ENCODE measurements at places on chromosomes 2 and 18.

DNA sequence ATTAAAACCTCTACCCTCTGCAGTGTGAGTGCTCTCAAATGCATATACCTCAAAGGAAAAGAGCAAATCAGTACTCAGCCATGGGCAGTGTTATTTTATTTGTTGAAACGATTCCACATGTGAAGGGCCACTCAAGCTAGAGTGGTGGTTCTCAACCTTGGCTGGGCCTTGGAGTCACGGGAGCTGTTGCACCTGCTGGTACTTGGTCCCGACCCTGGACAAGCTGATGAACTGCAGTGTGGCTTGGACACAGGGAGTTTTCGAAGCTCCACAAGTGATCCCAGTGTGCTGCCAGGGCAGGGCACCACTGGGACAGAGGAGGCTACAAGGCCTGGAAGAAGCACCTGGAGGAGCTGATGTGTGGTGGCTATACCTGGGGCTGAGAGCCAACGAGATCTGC, 19.7 kb downstream of the GNLY start:
- no peak for DNase-seq

- peak; percentile 62 for DNase-seq
Observed at GRCh38 chr18:77165503-77166188, 33.1 kb upstream of the MBP start.

GRCh38 chr18:63042351-63042750, 277.2 kb downstream of the BCL2 start:
- no peak for DNase-seq

DNA sequence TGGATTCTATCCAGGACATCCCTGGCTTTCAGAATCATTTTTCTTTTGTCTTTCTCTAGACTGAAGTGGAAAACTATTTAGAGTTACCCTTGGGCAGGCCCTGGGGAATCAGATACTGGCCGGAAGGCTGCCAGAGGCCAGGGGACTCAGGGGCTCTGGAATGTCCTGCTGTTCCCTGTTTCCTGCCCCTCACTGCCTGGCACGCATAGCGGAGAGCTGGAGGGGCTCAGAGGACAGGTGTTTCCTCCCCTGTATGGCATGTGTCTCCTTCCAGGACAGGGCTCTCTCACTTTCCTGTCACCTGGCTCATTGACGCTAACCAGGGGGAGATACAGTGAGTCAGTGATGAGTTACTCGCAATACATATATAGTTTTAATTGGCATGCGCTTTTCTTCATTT, 38.8 kb downstream of the DYSF start:
- DNase-seq: no peak

- DNase-seq: no peak
Observed at GRCh38 chr2:15720561-15721307, 129.1 kb downstream of the DDX1 start.

DNA sequence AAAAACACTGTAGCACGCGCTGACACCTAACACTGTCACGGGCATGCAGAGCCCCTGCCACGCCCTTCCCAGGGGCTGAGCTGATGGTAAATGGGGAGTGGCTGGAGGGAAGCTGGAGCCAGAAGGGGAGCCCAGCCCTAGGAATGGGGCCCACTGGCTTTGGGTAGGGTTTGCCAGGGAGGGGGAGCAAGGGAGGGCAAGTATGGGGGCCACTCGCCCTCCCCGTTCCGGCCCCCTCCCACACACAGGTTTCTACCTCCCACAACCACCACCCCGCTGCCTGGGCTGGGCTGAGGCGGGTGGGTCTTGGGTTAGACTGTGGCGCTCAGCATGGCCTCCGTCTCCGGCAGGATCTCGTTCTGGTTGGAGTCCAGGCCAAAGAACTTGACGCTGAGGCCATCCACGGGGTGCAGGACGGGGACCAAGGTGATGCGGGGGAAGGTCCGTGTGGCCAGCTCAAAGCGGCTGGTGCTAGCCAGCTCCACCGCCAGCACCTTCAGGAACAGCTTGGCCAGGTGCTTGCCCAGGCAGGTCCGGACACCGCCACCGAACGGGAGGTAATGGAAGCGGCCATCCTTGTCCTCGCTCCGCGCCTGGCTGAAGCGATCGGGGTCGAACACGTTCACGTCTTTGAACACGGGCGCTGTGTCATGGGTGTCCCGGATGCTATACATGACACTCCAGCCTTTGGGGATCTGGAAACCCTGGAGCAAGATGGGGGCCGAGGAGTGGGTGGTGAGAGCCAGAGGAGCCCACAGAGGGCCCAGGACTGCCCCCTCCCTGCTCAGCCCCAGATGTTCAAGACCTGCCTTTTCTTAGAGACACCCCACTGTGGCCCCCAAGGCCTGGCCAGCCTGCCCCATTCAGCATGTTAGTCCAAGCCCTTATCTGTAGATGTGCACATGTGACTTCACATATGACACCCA, 15.5 kb downstream of the CYP26B1 start:
- DNase-seq: peak; percentile 80

- no peak for DNase-seq
Observed at GRCh38 chr2:160812830-160813505, 319.4 kb upstream of the RBMS1 start.

- no peak for DNase-seq
Observed at GRCh38 chr2:177147093-177147694, 65.4 kb upstream of the HNRNPA3 start.

DNA sequence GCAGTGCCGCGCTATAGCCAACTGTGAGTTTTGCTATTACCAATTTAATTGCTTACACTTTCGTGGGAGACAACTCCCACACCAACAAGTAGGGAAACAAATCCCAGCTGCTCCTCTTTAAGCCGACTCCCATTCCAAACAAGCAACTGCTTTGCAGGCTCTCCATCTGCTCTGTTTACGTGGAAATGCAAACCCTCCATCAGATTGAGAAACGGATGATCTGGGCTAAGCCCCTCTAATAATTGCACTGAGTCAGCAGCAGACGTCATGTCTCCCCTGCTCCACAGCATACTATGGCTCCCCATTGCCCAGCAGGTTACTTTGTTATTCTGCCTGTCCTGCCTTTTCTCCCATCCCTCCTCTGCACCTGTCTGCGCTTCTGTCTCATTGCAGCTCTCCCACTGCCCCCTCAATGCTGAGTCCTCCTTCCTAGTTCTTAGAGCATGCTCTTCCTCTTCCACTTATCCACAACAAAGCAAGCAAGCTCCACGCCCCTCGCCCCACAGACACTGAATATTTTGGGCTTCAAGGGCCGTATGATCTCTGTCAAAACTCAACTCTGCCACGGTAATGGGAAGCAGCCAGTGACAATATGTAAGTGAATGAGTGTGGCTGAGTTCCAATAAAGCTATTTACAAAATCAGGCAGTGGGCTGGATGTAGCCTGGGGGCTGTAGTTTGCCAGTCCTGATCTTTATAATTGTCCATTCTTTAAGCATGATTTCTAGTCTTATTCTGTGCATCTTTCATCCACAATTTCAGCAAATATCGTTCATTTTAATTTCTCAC, 39.5 kb upstream of the ARL4C start:
- no peak for DNase-seq

DNA sequence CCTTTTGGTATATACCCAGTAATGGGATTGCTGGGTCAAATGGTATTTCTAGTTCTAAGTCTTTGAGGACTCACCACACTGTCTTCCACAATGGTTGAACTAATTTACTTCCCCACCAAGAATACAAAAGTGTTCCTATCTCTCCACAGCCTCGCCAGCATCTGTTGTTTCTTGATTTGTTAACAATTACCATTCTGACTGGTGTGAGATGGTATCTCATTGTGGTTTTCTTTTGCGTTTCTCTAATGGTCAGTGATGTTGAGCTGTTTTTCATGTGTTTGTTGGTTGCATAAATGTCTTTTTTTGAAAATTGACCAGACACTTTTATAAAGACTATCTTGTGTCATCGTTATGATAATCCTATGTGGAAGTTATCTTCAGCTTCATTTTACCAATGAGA, 16.0 kb upstream of the ATP8B1 start:
- no peak for DNase-seq

DNA sequence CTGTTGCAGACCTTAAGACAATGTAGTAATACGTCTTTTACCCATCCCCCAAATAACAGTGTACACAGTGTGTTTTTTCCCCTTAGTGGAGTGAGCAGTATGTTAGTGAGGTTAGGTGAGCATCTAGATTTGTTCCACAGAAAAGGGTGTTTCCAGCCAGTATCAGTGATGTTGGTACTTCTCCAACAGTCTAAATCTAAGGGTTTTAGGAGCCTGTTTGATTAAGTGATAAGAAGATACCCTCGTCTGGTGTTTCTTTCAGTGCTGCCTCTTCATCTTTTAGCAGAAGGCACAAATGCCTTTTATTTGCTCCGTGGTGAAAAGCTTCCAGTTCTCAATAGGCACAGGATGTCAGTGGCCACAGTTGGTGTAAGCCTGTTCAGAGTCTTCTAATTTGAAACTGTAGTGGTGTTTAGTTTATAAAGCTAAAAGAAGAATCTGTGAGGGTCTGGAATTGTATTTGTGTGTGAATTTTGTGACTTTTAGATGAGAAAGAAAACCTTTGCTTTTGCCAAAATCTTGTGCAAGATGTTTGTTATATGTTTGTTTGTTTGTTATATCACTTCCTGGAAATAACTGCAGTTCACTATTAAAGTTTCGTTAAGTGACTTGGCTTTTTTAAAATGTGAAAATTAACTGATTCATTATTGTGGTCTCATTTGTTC, 71.2 kb downstream of the MAP4K4 start:
- DNase-seq: no peak

DNA sequence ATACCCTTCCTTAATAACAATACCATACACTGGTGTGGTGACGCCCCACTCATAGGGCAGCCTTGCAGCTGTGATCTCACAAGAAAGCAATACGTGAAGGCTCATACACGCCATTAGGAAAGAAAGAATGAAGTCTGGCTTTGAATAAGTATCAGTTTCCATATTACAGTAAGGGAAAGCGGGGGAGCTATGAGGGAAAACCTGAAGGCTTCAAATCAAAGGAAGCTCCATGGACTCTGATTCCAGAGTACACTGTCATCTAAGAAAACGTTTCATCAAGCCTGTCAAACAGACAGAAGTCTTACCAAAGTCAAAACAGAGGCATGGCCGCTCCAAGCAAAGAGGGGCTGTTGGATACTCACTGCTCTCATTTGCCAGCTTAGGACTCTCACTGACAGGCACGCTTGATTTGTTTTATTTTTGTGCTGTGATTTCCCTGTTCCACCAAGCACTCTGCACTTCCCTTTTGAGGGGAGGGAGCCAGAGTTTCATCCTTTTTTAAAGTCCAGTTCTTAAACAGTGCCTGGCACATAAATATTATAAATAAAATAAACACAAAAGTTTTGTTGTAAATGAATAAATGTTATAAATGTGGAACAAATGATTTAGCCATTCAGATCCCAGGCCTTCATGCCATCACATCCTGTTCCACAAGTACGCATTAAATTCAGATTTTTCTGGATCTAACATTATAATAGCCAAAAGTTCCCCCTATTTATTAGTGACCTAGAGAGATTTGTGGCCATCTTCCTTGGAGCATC, 221.2 kb downstream of the PIEZO2 start:
- DNase-seq: no peak

GRCh38 chr2:164960159-164960558, 4.8 kb upstream of the SLC38A11 start:
- no peak for DNase-seq

DNA sequence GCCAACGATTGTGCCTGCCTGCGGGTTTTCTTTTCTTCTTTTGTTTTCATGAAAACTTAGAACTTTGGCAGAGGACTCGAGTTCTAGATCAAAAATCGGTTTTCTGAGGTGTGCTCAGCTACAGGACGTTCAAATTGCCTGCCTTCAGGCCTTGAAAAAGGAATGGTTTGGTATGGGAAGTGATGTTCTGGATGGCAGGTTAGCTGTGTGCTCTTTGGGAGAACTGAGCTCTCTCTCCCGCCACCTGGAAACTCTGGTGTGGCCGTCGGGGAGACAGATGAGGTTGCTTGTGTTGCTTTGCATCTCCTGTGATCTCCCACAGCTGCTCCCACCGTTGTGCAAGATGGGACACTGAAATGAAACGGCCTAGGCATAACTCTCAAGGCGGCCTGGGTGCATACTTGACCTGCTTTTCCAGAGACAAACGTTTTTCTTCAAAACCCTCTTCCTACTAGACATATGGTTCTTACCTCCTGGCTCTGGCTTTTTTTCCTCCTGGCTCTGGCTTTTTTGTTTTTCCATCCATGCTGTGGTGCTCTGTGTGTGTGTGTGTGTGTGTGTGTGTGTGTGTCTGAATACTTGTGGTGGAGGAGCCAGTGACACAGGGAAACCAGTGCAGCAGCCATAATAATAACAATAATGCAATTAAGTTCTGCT, 2.0 kb downstream of the FMNL2 start:
- peak; percentile 43 for DNase-seq

GRCh38 chr2:64716569-64716968, 62.9 kb upstream of the SERTAD2 start:
- no peak for DNase-seq

- peak; percentile 84 for DNase-seq
Observed at GRCh38 chr2:195533771-195534642, 123.0 kb upstream of the SLC39A10 start.

- DNase-seq: no peak
Observed at GRCh38 chr2:177733322-177733855, 339.2 kb downstream of the PDE11A start.

GRCh38 chr2:144376926-144377325, 143.0 kb downstream of the ZEB2 start:
- DNase-seq: no peak

GRCh38 chr2:166127217-166128155, at the start of gene SCN1A:
SCN1A (minus strand) TSS chr2:166128020; CDS start chr2:166073621, 54,399 bp downstream.
- peak; percentile 26 for DNase-seq

- no peak for DNase-seq
Observed at GRCh38 chr2:45445037-45445436, 166.0 kb downstream of the SRBD1 start.

GRCh38 chr2:239553376-239554000, 152.7 kb upstream of the HDAC4 start:
- no peak for DNase-seq

- no peak for DNase-seq
Observed at GRCh38 chr18:11839556-11839955, 11.7 kb upstream of the CHMP1B start.

DNA sequence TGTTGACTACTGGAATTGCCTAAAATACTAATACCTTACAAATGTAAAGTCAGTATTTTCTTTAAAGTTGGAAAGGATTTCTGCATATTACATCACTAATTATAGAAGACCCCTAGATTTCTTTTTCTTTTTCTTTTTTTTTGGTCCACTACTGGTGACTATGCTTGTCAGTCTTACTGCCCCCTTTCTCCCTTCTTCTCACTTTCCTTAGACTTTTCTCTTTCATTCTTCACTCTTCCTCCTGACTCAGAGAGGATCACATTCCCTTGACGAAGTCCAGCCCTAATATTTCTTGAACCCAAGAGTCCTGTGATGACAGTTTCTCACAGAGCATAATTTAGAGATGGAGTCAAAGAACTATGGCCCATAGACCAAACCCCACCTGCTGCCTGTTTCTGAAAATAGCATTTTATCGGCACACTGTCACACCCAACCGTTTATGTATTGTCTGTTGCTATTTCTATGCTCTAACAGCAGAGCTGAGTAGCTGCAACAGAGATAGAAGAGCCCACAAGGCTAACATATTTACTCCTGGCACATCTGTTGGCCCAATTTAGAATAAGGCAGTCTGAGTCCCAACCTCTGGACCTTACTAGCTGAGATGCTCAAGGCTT, 40.6 kb upstream of the RIOK3 start:
- DNase-seq: no peak

GRCh38 chr2:60379684-60380083, 173.8 kb downstream of the BCL11A start:
- DNase-seq: peak; percentile 56

Data from osteoblast (primary cell).